ENCODE measurements at places on chromosomes 5 and 9.

DNA sequence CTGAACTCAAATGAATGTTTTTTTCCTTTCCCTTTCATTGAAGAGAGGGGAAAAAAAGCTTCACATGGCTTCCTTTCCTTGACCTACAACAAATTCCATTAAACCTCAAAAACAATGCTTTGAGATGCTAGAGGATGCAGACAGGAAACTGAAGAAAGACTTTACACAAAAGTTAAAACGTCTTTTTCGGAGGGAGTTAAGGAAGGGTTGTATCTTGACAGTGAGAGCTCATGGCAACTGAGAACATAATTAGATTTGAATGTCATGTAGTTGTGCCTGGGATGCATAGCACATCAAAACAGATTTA is 66.4 kb downstream of the EBF1 start:
- DNase-seq: no peak

DNA sequence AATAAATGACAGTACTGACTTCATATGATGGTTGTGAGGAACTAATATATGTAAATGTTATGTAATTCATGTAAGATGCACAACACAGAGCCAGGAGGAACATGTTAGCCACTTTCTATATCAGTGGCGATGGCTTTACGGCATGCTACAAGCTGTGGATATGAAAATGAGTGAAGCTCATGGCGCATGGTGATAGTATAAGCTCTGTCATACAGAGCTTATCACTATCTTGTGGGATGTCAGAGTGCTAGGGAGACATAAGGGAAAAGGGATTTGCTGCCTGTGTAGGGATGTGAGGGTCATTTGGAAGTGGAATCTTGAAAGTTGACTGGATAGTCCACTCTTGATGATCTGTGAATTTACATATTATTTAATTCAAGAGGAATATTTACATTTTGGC is 13.6 kb downstream of the CPEB4 start:
- no peak for DNase-seq

DNA sequence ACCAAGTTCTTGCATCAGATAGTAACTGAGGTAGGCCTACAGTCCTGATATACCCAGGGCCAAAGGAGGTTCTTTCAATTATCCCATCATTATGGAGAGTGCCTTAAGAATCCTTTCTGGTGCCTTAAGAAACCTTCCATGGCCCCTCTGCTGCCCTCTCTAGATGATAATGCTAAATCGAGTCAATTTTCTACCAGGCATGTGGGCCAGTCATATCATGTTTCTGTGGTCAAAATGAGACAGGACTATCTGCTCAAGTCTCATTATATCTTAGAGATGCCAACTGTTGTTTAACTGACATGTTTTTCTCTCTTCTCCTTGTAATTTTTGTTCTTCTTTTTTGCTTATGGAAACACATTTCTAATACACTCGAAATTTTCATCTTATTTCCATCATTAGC is 127.6 kb downstream of the EDIL3 start:
- DNase-seq: no peak

GRCh38 chr9:2354856-2355696 is 266.5 kb upstream of the VLDLR start:
- no peak for DNase-seq

All from activated CD8-positive, alpha-beta memory T cell treated with anti-CD3 and anti-CD28 coated beads, Interleukin-2, amount 50 U/mL, for 48 hours (primary cell).